Stimulated activated CD8-positive, alpha-beta memory T cell treated with anti-CD3 and anti-CD28 coated beads, Interleukin-4, amount 100 ng/mL, for 1 hour (primary cell): ENCODE measurements at places on chromosomes 2 and 18.

DNA sequence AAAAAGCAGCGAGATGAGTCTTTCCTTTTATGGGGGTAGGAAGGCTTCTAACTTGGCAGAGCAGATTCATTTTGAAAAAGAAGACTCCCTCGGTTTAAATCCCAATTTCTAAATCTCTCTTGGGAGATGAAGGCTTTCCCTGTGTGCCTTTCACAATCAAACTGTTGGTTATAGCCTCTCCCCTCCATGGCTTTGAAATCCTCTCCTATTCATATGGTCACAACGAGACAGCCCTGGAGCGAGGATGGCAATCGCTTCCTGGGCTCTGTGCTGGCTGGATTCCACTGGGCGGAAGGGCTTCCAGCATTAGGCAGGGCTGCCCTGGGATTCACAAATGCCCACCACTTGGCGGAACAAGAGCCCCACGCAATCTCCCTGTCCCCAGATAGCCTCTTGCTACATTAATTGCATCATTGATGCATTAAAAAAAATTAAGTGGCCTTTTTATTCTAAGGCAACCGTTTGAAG, 1.6 kb downstream of the CAVIN2 start:
- DNase-seq, result no peak

- DNase-seq, result no peak
These were observed 257.5 kb upstream of the FN1 start for GRCh38 chr2:215693193-215693998.

- no peak for DNase-seq
These were observed 261.6 kb downstream of the ASXL3 start for GRCh38 chr18:33839452-33840211.

- no peak for DNase-seq
These were observed 9.2 kb downstream of the ACOXL start for GRCh38 chr2:110741491-110741980.

DNA sequence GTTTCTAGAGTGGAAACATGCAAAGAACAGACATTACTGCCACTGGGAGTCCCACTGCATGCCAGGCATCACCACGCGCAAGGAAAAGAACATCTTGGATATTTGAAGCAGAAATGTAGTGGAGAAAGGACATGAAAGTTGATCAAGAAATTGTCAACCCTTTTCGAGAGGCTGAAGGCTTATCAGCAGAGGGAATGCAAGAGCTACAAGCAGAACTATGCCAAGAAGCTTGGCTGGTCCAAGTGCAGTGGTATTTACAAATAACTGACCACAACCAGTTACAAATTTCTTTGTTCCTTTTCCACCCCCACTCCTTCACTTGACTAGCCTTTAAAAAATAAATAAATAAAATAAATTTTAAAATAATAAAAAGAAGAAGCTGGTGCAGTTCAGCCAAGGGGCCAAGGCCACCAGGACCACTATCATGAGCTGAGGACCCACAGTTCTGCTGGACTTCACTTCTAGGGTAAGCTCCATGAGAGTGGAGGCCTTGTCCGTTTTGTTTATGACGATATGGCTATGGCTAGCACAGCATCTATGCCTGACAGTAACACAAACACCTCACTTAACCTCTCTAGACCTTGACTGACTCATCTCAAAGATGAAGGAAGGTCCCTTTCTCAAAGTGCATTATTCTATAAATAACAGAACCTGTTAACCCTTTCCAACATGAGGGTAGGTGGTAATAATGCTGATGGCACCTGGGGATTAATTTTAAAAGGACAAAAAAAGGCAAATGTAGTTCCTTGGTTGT, 20.9 kb downstream of the MARCHF4 start:
- DNase-seq, result no peak

DNA sequence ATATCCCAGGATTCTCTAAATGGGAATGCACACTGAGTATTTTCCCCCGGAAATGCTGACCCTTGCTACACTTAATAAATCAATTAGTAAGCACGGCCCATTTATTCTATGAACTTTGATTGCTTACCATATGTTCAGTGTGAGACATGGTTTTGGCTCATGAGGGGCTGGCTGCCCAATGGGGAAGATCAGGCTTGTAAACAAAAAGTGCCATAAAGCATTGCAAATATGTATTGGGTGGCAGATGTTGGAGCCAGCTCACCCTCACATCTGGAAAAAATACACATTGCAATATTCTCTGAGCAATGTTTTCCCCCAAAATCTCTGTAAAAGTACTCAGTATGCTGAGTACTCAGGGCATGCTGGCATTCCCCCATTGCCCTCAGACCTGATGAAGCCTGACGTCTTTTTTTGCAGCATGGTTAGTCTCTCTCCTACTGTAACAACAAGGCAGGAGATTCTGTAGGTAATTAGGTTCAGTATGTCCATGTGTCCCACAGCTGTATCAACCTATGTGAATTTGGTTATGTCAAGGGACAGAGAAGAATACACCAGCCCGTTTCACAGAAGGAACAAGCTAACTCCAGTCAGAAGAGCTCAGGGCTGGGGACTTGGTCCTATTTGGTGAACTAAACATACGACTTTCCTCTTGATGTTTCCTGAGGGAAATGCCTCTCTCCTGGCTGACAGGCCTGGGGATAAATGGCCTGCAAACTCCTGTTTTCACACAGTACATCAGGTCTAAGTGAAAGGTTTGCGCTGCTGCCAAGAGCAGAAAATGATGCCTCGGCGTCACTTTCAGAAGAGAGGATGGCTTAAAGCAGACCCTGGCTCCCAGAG, 202.4 kb downstream of the INSIG2 start:
- DNase-seq, result no peak

DNA sequence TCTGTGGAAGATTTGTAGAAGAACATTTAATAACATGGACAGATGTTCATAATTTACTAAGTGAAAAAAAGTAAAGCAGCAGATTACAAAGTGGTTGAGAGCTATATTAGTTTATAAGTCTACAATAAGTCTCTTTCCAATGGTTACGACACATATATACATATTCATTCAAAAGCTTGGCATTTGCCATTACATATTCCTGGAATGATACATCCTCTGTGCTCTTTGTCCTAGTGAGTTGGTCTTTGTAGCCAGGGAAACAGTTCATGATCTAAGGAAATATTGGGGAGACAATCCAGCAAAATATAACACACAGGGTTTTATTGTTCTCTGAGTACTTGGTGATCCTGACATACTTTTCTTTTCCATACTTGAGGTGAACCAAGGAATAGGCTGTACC, 32.5 kb upstream of the SOS1 start:
- DNase-seq, result no peak

GRCh38 chr2:144508172-144508851, 11.6 kb downstream of the ZEB2 start:
- no peak for DNase-seq

DNA sequence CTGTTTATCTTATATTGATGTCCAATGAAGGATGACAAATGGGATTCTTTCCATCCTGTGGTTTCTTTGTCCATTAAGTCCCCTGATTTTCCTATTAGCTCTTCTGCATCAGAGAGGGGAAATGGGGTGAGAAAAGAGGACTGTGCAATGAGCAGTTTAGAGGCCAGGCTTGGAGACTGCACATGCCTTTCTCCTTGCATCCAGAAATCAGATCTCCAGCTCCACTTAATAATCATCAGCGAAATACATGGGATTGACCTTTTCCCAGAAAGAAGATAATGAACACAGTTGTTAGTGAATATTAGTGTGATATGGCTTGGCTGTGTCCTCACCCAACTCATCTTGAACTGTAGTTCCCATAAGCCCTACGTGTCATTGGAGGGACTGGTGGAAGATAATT, 697.4 kb downstream of the CBLN2 start:
- no peak for DNase-seq

GRCh38 chr2:185952100-185952499, 213.5 kb downstream of the FSIP2 start:
- no peak for DNase-seq

GRCh38 chr18:45084206-45084605, 403.5 kb downstream of the SETBP1 start:
- no peak for DNase-seq

GRCh38 chr18:75200605-75201280, 8.2 kb downstream of the PTGR3 start:
- no peak for DNase-seq

DNA sequence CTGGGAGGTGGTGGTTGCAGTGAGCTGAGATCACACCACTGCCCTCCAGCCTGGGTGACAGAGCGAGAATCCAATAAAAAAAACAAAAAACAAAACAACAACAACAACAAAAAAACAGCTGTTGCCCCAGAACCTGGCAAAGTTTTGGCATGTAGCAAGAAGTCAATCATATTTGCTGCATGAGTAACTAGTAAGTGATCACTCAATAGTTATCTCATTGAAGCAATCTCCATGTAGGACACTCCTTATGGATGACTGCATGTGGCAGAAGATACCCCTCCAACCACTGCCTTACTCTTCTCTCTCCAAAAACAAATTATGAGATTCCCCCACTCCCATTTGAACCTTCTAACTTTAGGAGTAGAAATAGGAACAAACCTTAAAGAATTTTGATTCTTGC, 113.7 kb downstream of the TTC27 start:
- DNase-seq, result no peak

DNA sequence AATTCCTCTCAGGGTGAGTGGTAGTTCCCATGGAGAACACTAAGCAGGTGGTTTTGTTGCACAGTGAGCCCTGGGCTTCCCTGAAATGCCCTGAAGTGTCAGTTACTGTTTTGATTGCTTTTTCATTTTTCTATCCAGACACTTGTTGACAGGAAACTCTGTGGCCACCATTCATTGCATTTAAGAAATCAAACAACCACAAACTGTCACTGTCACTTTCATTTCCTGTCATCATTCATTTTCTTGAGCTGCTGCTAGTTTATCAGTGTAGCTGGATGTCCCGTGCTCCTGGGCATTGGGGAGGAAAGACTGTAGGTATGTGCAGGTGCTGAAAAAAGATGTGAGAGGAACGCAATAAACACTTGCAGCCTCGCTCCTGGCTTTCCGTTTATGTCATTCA, 891.6 kb upstream of the ZEB2 start:
- DNase-seq, result no peak

DNA sequence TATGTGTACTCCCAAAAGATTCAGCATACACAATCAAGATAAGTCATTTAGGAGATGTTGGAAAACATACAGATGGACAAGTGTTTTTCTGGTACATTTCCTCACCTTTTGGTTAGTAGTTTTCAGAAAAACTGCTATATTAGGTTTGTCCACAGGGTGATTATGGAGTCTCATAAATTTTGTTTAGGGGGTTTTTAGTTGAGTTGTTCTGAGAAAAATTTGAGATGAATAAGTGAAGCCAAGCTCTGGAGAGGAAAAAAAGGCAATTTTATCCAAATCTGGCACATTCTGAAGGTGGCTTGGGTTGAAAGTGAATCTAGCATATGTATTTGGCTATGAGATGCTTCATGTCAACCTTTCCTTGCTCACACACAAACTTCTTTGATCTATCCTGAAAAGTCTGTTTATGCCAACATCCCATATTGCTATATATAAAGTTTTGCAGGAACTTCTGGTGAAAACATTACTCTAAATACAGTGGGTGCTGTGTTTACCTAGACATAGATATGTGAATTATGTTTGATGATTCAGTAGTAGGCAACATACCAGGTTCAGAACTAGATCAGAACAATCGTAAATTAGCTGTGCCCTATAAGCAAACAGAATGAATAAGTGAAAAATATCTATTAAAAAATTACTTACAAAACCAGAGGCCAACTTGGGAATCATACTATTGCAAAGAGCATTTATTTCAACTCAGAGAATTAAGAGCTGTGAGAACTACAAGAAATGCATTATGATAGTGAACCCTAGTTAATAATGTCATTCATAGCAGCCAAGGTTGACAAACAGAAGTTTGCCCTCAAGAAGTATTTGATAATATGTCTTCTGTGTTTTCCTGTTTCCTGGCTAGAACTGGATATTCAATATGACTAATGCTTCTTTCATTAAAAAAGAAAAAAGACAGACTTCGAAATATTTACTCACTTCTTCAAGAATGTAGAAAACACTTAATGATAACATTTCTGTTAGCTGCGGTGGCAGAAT, 552.0 kb downstream of the IRS1 start:
- DNase-seq, result no peak

DNA sequence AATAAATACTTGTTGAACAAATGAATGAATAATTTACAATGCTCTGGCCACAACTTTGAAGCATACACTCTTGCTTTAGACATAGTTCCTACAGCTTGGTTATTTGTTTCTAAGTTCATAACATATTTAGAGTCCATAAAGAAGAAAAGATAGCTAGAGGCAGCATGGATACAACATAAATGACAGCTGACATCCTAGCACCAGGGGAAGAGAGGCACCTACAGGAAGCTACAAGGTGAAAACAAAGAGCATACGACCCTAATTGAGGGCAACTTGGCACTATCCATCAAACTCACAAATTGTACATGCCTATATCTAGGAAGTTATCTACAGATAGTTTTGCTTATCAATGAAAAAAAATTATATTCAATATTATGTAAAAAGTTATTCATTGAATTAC, 88.9 kb downstream of the PLEKHM3 start:
- DNase-seq, result no peak

DNA sequence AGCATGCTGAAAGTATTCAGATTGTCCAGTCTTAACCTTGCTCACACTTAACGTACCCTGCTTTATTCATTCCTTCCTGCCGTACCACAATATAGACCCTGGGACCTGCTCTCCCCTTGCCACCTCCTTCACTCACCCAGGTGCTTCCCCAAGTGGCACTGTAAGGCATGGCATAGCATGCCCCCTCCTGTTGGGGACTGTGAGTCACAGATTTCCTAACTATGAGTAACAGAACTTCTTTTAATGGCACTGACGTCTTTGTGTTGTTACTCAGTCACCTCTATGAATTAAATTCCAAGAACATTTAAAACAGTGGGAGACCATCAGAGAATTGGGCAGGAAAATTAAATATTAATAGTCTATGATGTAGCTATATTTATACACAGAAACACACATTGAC, 117.2 kb downstream of the CTNNA2 start:
- DNase-seq, result no peak

DNA sequence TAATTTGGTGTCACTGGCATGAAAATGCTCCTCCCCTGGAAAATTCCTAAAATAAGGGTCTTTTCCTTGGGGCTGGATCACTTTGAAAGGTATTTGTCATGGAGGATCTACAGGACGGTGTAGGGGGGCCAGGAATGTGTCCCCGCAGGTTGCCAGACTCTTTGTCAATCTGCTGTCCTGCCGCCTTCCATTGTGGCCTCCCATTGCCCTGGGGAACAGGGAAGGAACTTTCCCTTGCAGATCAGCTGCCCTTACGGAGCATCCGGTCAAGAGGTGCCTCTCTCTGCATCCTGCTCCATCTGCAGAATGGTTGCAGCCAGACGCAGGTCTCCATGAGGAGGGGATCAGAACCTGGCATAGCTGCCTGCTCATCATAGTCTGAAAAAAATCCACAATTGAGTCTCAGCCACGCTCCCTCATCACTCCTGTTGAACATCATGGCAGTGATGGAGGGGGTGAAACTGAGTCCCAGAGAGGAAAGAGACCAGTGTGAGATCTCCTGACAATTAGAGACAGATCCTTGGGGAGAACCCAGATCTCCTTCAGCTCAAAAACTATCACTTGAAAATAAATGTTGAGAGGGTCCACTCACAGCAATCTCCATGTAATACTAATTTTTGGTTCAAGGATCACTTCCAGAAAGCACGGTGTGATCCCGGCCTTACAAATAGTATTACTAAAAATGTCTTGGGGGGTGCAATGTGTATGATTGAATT, 244.8 kb downstream of the MYCN start:
- DNase-seq, result no peak
